Chondrocyte (in vitro differentiated cells): ENCODE measurements at places on chromosomes 2 and 18. TPM values are rescaled to one million over a fixed set of nuclear protein-coding genes. Genes with fewer than 3 reads are reported as not detected.

DNA sequence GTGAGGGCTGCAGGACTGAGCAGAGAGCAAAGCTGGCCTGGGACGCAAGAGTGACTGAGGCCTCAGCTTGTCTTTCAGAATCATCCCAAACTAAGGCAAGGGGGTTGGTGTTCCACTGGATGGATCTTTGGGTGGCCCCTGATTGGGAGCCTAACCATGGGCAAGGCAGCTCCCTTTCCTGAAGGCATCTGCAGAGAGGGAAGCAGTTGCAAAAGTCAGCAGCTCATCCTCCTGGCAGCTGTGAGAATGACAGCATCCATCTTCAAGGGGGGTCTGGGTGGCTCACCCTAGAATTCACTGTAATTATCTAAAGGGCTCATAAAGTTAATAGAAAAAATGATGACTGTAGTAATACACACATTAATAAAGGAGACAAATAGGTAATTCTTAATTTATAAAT lies 46.5 kb upstream of the RAB31 start:
- H3K4me1 ChIP-seq: no peaks in the 10 kb centered on the region
- no peak overlapping the region for H3K27ac ChIP-seq
- H3K36me3 ChIP-seq: no peaks in the 10 kb centered on the region
- DNase-seq: no peak
- H3K27me3 ChIP-seq: no peaks in the 10 kb centered on the region

The PID1 gene
- total RNA-seq: 0.95 to 1.8 TPM (median 1.8 TPM) in 3 replicates

DNA sequence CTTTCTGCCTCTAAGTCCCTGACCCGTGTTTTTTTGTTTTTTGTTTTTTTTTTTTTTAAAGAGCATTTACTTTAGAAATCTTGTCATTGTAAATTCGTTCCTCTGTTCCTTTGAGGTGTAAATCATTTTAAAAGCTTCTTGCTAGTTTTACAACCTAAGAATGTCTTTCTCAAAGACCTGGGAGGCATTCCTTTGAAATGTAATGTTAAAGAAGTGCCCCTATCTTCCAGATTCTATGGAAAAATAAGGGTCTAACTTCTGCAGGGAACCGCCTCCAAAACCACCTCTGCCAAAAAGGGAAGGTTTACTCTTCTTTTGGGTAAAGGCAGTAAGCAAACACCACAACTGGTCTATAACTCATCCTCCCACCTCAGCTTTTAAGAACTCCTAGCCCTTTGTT lies 259.6 kb upstream of the ZNF804A start:
- no peak for DNase-seq
- peaks cover 6% of the 10 kb centered on the region for H3K27me3 ChIP-seq
- H3K27ac ChIP-seq: no peak overlapping the region
- H3K4me3 ChIP-seq: no peak overlapping the region

GRCh38 chr2:14712111-14712510 lies 79.6 kb downstream of the LRATD1 start:
- no peak overlapping the region for H3K27ac ChIP-seq
- DNase-seq: no peak
- H3K4me1 ChIP-seq: no peaks in the 10 kb centered on the region
- H3K36me3 ChIP-seq: no peaks in the 10 kb centered on the region
- H3K27me3 ChIP-seq: no peaks in the 10 kb centered on the region
- no peak overlapping the region for H3K4me3 ChIP-seq
